Right forelimb (tissue), 1 donor: ENCODE measurements at places on chromosomes 6 and 20.

GRCh38 chr6:83044091-83044768, 21.4 kb downstream of the UBE3D start:
- DNase-seq: no peak

- DNase-seq: no peak
Observed at GRCh38 chr6:163630572-163630971, 216.1 kb downstream of the QKI start.

GRCh38 chr6:116556065-116556464, 2.5 kb downstream of the CALHM4 start:
- no peak for DNase-seq

- no peak for DNase-seq
Observed at GRCh38 chr6:151004383-151005024, 139.0 kb downstream of the MTHFD1L start.

- DNase-seq: no peak
Observed at GRCh38 chr6:70162972-70163371, 139.9 kb downstream of the COL9A1 start.

GRCh38 chr6:33271468-33272274, at the start of the genes RPS18 and VPS52:
RPS18 (plus strand) TSS chr6:33272075; CDS start chr6:33272120, 45 bp downstream.
VPS52 (minus strand) TSS chr6:33271876; CDS start chr6:33271675, 201 bp downstream.
- DNase-seq: peak; percentile 94
